ENCODE measurements at places on chromosomes 6 and 20.

GRCh38 chr6:148446681-148447080, 104.0 kb downstream of the SASH1 start:
- no peak for DNase-seq

DNA sequence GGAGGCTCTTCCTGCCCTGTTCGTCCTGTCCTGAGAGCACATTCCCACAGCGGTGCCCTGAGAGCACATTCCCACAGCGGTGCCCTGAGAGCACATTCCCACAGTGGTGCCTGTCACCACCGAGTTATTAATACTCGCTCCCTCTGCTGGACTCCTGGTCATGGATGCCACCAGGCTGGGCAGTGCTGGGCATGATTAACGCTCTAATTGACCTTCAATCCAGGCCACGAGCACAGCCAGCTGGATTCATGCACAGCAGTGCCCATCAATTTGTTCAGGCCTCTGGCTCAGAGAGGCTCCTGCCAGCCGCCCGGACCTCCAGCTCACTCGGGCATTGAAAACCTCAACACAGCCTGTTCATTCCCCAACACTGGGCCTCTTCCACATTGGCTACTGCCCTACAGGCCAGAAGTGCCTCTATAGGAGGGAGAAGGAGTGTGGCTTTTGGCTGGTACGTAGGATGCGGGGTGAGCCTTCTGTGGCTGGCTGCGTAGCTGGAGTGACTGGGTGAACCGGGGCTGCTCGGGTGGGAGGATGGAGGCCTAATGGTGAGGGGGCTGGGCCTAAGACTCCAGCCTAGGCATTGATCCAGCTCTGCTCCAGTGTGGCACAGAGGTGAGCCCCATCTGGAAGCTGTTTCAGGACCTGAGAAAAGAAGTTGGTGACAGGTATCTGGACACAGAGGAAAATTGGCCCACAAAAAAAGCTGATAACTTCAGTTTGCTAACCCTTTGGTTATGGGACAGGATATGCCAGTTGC, 9.3 kb downstream of the IP6K3 start:
- DNase-seq: no peak

- DNase-seq: no peak
Observed at GRCh38 chr20:46296526-46297250, 11.6 kb downstream of the CDH22 start.

DNA sequence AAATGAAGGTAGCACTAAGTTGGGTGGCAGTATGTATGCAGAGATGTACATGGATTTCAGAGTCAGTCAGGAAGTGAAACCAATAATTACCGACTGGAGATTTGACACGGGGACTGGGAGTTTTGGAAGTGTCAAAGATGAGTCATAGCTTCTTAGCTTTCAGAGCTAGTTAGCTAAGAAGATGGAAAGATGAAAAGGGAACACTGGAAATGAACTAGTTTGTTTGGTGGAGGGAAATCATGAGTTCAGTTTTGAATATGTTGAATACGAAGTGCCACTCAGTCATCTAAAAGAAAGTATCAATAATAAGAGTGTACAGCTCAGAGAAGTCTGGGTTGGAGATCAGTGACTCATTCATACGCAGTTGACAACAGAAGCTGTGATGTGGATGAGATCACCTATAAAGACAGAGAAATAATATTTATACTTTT, 7.5 kb downstream of the ESF1 start:
- peak; percentile 38 for DNase-seq

DNA sequence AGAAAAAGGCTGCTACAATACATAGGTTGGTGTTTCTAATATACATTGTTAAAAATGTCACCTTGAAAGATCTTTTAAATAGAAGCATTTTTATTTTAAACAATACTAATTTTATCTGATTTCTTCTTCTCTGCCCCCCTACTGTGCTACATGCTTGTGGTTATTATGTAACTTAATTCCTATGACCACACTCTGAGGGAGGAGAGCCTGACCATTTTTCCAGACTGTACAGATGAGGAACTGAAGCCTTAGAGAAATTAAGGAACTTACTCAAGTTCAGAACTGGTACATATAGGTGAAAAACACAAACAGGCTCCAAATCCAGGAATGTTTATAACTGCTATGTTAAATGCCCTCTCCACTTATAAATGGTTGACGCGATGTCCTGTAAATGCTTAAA, 43.4 kb upstream of the ARHGAP18 start:
- DNase-seq: peak; percentile 87

DNA sequence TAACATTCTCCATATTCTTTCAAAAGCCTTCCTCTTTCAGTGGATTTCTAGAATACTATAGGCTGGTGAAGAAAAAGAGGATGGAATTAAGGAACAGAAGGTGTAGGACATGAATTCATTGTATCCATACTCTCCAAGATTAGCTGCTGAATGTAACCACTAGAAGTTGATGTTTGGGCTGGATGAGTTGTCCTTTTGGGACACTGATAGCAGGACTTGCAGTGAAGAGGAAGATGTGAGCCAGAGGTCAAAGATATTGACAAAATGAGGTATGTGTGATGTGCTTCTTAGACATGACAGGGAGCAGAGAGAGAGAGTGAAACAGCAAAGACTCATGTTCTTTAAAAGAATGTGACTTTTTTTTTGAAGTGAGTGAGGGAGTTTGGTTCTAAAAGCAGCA, 134.3 kb upstream of the MAN1A1 start:
- DNase-seq: no peak

DNA sequence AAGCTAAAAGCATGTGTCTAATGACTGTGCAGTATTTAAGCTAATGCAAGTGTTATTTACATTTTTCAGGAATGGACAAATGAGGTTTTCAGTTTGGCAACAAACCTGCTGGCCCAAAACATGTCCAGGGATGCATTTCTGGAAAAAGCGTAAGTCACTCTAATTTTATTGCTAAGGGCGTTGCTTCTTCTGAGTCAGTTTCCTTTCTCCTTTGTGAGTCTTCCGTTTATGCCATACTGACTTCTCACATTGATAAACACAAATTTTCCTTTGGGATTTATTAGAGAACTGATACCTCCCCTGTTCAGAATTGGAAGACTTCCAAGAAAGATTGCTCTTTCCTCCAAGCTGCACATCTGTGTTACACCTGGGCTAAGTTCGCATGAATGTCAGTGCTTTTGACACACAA, 422.9 kb upstream of the PLCB4 start:
- peak; percentile 22 for DNase-seq

DNA sequence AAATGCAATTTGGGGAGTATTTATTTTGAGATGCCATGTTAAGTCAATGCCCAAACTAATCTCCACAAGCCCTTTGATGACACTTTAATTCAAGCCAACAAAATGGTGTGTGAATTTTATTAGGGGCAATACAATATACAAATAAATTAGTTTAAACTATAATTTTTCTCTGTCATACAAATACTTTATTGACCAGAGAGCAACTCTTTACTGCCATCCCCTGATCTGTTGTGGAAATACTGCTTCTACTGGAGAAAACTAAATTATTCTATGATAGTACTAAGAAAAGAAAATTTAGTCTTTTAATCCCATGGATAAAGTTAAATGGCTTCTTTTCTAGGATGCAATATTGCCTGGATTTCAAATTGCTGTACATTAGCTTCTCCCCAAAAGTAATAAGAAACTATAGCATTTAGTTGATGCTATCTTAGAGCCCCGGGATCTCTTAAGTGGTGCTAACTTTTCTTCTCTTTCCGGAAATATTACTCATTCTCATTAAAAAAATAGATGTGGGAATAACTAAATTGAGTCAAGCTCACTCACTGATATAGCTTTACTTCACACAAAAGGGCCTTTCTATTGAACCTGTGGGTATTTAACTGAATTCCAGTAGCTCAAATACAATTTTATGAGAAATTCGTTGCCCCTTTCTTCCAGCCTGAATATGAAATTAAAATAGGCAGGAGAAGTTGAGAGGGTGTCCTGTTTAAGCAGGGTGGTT, 49.2 kb downstream of the SMPDL3A start:
- DNase-seq: peak; percentile 25

DNA sequence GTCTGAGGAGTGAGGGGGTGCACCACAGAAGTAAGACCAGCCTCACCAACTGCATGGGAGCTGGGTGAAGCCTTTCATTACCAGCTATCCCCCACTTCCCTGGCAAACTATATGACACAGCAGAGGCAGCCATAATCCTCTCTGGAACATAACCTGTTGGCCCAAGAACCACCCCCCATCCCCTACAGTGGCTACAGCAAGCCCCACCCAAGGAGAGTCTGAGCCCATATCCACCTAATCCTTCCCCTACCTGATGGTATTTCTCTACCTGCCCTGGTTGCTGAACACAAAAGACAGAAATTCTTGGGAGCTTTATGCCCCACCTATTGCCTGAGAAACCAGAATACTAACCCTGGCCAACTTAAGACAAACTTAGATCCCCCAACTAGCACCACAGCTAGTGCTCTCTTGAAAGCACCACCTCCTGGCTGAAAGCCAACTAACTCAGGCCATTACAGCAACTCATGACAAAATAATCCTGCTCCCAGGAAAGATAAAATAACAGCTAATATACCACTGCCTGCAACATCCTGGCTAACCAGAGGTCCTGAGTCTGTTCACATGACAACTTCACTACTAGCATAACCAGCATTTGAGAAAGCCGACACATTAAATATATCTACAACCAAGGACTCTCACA, 11.2 kb downstream of the RNGTT start:
- peak; percentile 5 for DNase-seq

- no peak for DNase-seq
Observed at GRCh38 chr6:24245275-24245674, 112.6 kb downstream of the DCDC2 start.

DNA sequence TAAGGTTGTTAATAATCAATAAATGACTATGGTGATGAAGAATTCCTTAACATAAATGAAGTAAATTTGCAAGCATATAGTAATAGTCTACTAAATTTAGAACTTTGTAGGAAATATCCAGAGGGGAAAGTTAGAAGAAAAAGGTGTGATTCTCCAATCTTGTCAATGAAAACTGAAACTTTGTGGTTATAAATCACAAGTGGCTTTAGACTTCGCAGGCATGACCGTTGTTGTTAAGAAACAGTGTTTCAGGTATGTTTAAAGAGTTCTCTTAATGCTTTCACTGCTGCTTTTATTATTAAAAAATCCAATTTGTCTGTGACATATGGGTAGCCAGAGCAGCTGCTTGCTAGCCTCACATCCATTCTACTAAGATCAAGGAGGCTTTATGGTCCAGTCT, 475.6 kb upstream of the ADGRB3 start:
- DNase-seq: no peak

DNA sequence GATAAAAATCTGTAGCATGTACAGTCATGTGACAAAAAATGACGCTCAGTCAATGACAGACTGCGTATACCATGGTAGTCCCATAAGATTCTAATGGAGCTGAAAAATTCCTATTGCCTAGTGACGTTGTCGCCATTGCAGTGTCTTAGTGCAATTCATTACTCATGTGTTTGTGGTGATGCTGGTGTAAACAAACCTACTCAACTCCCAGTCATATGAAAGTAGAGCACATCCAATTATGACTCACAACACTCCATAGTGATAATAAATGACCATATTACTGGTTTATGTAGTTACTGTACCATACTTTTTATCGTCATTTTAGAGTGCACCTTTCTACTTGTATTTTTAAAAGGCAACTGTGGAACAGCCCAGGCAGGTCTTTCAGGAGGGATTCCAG, 45.0 kb downstream of the TFAP2A start:
- no peak for DNase-seq

DNA sequence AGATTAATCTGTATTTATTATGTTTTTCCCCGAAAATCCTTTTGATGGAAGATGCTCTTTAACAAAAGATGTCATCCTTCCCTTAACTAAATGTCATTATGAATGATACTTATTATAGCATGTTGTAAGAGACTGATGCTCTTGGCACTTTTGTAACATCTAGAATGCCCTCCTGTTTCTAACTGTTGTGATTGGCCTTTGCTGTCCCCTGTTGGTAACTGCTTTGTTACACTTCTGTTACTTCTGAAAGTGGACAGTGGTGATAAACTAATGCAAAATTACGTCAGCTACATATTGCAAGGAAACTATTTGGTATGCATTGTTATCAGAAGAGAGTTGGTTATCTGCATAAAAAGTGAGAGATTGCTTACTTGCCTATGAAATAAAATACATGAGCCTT, 5.8 kb downstream of the TTK start:
- DNase-seq: no peak

DNA sequence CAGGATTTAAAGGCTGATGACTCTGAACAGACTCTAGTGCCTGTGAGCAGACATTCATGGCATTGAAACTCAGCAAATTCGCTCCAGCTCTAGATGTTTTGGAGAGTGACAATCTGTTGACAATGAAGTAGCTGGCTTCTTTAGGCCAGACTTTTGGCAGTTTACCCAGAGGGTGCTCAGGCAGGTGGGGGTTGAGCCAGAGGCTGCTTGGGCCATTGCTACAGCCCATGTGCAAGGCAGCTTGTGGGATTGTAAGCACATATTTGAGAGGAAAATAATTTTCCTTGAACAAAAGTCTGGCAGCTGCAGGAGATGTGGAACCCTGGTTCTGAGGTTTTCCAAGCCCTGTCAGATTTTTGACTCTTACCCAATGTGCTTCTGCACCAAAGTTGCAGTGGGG, 311.6 kb downstream of the CDC5L start:
- DNase-seq: peak; percentile 26

- DNase-seq: no peak
Observed at GRCh38 chr6:43738877-43739641, 31.0 kb upstream of the VEGFA start.

DNA sequence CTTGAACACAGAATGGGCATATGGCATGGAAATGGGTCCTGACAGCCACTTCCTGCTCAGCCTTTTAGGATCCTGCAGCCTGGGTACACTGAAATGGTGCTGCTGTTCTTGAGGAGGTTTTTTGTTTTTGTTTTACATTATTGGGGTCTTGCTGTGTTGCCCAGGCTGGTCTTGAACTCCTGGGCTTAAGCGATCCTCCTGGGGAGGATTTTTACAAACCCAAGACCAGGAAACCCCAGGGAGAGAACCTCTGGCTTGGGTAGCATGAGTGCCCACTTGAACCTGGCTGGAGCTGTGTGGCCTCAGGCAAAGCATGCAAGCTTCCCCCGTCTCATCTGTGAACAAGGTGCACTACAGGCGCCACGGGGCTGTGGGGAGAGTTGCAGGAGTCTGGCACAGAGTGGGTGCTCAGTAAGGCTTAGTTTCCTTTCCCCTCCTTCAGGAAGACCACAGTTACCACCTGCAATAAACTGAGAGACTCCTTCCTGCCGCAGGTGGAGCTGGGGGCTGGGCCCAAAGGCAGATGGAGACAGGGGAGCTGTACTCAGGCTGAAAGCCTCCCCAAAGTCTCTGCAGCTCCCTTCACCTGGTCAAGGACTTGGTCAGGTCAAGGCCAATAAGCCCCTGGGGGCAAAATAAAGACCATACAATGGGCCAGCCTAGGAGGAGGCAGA, 1.8 kb downstream of the SLA2 start:
- no peak for DNase-seq

GRCh38 chr6:15284743-15285142, 38.9 kb downstream of the JARID2 start:
- peak; percentile 57 for DNase-seq

DNA sequence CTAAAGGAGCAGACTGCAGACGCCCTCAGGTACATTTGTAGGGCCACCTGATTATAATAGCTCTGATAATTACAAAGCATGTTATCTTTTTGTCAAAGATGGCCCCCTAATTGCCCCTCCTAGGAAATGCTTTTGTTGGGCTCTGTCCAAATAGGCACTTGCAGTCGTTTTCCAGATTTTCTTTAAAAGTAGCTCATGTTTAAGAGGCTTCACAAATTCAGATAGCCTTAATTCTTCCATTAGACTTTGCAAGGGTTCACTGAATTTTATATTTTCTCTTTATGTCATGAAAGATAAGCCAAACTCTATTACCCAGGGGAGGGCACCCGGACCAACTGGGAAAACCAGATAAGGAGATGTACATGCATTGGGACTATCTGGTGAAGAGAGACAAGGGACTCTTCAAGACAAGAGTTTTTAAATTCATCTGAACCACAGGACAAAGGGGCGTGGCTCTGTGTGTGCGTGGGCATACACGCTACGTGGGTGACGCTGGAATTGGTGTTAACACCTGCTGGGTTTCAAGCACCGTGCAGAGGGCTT, 95.6 kb downstream of the TOX2 start:
- DNase-seq: no peak

All from astrocyte of the spinal cord (primary cell).